ENCODE measurements at places on chromosomes 5 and 9. TPM values are rescaled to one million over a fixed set of nuclear protein-coding genes. Genes with fewer than 3 reads are reported as not detected.

Gene TDRD7
- 2.4 TPM for total RNA-seq

Gene PTGS1
- total RNA-seq = 135 TPM

Gene TOPORS
- 16.1 TPM for total RNA-seq

Gene MARCOL
- total RNA-seq = not detected

Gene PRLR
- 1.1 TPM for total RNA-seq

Gene PGM5
- total RNA-seq = 1.7 TPM

Gene KCNV2
- total RNA-seq = not detected

Gene CDKN2A
- total RNA-seq = 19.5 TPM
